ENCODE measurements at places on chromosomes 2 and 18.
A peak's percentile ranks its signal among the peaks of the same experiment; 100 is the strongest.

DNA sequence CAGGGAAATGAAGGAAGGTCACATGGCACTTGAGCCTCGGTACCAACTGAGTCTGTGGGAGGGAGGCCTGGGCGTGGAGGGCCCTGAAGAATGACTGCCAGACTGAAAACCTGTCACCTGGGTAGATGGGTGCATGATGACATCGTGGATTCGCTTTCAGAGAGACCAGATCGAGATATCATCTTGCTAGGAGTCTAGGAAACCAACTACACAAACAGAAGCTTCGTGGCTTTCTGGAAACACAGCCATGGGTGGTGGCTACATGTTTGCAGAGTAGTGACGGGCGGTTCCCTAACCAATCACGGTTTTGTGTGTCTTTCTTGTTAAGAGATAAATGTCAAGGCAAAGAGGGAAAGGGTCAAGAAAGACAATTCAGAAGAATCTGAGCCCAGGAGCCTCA lies 155.0 kb downstream of the EIPR1 start:
- DNase-seq, result peak; percentile 44

DNA sequence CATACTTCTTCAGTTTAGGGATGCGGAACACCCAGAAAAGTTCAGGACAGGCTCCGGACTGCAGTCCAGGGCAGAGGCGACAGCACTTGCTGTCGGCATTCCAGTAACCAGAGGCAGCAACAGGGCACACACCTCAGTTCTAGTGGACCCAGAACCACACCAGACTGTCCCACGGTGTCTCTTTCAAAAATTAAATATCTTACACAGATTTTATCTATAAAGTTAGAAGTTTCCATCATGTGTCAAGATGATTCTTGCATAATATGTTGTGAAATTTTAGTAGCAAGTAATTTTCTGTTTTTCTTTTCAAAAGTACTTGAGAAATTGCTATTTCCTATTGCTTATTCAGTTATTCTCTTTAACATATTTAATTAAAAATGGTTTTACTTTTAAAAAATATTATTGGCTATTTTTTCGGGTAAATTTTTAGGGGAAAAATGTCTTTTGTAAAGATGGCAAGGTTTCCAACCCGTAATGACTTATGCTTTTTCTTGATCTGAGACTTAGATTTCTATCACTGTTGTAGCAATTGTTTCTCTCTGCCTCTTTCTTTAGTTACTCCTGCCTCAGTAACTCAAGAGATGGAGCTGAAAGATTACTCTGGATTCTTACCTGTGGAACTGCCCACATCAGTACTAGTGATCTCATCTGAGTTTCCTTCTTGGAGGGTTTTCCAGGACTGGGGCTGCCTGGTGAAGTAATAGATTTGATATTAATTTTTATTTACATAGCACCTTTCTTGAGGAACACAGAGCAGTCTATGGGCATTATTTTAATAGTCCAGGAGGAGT lies 182.7 kb downstream of the LTBP1 start:
- no peak for DNase-seq

DNA sequence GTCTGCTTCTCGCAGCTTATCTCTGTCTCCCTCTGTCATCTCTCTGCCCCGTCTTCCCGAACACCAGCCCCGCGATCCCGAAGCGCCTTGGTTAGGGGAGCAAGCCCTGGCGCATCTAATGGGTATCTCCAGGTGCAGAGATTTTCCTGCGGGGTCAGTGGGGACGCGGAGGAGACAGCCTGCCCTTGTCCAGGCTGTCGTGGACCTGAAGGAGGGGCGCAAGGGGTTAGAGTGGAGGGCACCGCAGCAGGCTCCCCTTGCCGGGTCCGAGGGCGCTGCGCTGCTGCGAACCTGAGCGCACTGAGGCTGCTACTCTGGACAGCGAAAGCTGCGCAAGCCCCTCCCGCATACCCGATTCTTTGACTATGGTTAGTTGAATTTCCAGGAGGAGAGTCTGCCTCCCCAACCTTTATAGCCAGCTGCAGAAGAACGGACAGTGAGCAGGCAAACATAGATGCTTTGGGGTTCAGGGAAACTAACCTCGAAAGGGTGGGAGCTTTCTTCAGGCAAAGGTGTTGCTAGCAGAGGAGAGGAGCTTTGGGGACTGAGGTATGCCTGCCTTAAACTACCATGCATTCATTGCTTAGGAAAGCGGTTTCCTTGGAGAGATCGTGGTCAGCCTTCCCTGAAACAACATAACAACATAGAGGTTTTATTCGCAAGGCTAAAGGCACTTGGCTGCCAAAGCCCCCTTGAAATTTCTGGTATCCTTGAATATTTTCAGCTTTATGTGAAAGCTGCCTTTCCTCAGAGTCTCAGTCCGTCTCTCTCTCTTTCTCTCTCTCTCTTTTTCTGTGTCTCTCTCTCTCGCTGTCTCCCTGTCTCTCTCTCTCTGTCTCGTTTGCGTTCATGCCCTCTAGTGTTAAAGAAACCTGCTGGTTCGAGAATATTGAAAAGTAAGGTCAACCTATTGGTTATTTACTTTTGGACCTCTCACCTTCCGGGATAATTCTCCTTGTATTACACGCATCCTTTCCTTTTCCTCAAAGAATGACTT lies 1.6 kb downstream of the GALNT13 start:
- no peak for DNase-seq

DNA sequence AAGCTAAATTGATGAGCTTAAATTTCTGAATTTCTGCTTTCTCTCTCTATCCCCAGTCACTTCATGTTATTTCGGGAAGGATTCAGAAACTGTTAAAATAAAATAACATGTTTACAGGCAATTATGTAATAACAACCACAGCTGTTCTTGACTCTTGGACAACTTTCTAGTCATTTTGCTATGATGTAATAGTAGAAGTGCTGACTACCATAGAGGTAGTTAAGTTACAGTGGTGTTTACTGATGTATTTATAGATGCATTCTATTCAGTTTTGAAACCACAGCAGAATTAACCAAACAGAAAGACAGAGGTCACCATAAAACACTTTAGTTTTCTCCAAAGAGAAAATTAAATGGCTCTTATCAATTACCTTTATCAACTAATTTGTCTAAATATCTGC lies 1292.0 kb upstream of the CHAC2 start:
- no peak for DNase-seq

GRCh38 chr2:62464221-62465007 lies 41.6 kb downstream of the TMEM17 start:
- no peak for DNase-seq

DNA sequence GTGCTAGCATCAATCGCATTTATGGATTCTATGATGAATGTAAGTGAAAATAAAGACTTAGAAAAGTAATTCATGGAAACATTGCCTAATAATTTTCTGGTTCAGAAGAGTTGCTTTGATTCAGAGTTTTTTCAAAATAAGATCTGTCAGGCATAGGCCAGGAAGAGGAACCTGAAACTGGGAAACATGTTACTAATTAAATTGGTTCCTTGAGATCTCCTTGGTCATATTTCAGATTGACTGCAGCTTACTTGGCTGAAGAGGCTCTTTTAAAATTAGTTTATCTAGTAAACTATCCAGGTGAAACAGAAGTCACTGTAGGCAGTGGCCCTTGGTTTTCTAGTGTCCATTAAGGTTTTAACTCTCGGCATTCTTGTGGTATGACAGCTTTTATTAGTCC lies 27.4 kb downstream of the PPP1CB start:
- DNase-seq, result no peak

DNA sequence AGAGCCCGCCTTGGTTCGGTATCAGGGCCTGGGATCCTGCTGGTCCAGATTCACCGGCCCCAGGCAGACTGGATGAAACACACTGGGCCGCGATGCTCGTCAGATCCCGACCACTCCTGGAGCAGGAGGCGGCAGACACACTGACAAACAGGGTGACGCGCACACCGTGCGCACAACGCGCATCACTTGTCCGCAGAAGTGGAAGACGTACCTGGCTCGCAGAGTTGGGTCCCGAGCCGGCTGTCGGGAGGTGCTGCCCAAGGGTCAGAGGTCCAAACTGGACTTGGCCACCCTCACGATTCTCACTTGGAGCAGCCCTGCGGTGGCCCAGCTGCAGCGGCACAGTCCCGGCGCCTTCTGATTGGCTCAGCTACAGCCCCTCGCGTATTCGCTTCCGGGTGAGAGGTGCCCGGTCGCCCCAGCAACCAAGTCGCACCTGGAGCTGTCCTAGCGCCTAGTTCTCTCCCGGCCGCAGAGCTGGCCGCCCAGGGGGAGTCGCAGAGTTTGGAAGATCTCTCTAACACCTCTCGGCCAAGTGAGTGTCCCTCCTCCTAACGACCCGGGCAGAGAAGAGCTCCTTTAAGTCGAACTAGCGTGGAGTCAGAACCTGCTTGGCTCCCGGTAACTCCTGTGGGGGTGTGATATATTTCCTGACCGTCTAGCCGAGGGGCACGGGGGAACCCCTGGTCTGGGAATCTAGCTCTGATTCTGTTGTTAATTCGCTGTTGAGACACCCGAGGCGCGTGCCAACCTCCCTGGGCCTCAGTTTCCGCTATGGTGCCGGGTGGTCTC lies at the start of the genes DHX57 and MORN2:
TSS of gene DHX57 (minus strand) at position 359 of the 792 bp plus-strand sequence. CDS start 7,529 bp downstream, outside the sequence.
TSS of gene MORN2 (plus strand) at position 401 of the 792 bp plus-strand sequence.
- peak; percentile 74 for DNase-seq

DNA sequence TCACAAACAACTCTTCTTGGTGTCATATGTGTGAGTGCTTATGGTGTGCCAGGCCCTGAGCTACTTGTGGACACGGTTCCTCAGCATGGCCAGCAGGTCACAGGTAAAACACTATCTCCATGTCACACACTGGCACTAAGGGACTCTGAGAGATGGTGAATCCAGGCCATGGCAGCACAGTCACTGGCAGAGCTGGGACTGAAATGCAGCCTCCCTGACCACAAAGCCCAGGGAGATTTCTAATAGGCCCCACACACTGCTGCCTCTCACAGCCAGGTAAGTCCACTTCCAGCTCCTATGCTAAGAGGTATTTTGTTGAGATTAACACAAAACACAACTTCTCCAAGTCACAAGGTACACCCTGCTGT lies 92.0 kb downstream of the ACTR2 start:
- no peak for DNase-seq

- DNase-seq, result no peak
Observed at GRCh38 chr2:158025255-158025996, 76.2 kb upstream of the UPP2 start.

- no peak for DNase-seq
Observed at GRCh38 chr2:109489296-109489695, 124.5 kb downstream of the SEPTIN10 start.

DNA sequence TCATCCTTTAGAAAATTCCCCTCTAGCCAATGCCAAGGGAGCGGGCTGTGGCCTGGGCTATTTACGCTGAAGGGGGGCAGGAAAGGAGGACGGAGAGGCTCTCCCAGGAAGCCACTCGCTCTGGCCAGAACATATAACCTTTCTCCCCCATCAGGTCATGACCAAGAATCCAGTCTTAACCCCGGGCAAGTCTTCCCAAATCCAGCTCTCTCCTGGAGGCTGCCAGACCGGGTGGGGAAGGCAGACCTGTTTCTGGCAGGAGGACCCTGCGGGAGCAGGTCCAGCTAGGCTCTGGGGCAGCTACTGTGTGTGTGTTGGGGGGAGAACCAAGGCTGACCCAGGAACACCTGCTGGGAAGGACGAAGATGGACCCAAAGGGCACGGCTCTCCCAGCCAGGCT lies 13.4 kb upstream of the SEMA4C start:
- DNase-seq, result no peak

- DNase-seq, result no peak
Observed at GRCh38 chr2:24723665-24724064, 69.5 kb downstream of the PTRHD1 start.

GRCh38 chr2:195500879-195501278 lies 156.1 kb upstream of the SLC39A10 start:
- no peak for DNase-seq

DNA sequence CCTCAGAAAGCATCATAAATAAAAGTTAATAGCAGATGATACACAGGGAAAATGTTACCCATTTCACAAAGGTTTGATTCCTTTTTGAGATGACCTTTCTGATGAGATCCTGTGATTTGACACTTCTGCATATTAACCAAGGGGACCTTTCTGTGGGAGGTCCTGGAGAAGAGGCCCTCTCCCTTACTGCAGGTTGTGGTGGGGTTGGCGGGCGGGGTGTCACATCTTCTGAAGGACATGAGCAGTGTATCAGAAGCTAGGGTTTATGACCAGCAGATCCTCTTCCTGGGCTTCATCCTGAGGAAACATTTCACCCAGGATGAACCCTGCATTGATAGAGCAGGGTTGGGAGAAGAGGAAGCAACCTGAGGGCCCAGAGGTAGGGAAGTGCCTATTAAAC lies 37.2 kb upstream of the SCLY start:
- no peak for DNase-seq

DNA sequence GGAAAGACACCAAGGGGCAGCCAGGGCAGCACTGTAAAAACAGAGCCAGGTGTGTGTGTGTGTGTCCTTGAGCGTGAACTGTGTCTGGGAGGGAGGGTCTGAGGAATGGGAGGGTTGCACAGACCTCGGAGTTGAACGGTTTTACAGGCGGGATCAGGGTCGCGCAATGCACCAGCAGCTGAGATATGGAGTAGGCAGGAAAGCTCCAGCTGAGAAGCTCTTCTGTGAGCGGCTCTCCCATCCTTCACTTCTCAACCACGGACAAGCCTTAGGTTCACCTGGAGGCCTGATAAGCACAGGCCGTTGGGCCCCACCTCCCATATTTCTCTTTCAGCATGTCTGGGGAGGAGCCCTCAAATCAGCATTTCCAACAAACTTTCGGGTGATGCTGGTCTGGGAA lies 12.1 kb downstream of the SERTAD2 start:
- DNase-seq, result no peak

DNA sequence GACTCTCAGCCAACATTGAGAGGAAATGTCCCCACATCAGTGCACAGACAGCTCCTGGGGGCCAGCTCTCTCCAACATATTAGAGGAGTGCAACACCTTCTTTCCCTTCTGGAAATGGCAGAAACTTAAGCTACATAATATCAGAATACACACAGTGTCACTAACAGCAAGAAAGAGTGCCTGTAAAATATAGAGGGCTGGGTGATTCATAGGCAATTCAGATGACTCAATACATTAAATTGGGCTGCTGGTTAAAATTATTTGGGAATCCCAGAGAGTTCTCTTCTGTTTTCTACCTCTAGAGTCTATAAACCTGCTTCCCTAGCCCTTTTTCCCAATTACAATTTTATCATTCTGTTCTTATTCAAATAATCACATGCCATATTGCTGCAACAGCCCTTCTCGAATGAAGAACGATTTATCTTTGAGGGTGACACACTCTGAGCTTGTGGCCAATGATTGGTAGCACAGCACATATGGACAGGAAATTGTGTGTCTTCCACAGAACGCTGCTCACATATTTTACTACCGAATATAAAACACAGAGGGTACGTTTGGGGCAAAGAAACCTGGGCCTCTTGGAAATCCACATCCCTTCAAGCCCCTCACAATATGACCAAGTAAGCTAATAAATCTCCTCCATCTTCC lies 381.2 kb downstream of the MBD2 start:
- no peak for DNase-seq

- DNase-seq, result no peak
Observed at GRCh38 chr2:71860381-71860926, 287.2 kb downstream of the CYP26B1 start.

GRCh38 chr18:65938592-65939372 lies 188.0 kb downstream of the CDH7 start:
- DNase-seq, result no peak

GRCh38 chr18:77106331-77106730 lies 26.3 kb downstream of the MBP start:
- DNase-seq, result peak; percentile 79

Measured in activated CD4-positive, alpha-beta T cell treated with anti-CD3 and anti-CD28 coated beads for 4 hours (primary cell).